ENCODE measurements at places on chromosomes 6 and 20.

DNA sequence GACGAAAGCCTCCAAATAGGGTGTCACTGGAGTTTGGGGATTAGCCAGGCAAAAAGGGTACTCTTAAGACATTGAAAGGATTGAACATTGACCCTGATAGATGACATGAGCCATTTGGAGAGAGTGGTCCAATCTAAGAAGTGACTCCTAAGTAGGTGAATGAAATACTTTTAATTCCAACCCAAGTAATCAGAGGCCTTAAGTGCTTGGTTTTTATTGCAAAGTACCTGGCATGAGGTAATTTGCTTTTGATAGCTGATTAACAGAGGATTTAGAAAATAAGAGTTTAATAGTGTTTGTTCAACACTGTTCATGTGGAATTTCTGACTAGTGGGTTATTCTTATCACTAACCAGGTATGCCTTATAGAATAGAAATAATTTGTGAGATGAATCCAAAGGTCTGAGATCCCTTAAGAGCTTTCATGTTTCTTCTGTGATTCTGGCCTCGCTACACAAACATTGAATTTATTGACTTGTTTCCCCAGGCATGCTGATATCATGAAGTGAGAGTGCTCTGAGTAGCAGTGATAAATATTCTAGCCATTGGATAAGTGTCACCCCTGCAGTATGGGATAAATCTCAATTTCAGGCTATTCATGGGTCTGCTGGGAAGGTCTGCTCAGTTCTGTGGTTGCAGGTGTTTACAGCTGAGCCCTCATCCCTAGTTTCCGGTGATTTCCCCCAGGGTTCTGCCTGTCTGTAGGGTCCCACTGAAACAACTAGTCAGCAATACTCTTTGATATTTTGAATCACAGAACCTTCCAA, 6.5 kb downstream of the NCOA7 start:
- no peak for DNase-seq

- no peak for DNase-seq
These were observed 872.9 kb upstream of the SLC35B3 start for GRCh38 chr6:9308284-9308683.

GRCh38 chr6:155543166-155543847, 87.7 kb upstream of the NOX3 start:
- no peak for DNase-seq

- DNase-seq, result no peak
These were observed 221.3 kb downstream of the DLL1 start for GRCh38 chr6:170069611-170070010.

DNA sequence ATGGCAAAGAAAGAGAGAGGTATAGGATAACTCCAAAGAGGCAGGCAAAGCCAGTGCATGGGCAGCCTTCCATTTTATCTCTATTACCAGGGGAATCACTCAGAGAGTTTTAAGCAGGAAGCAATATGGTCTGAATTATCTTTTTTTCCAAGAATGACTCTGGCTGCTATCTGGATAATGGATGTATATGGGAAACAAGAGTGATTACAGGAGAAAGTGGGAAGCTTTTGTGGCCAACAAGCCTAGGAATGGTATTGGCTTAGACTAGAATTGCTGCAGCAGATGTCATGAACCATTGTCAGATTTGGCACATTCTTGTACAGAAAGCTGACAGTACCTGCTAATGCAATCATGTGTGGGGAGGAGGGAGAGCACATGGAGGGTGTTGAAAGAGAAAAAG, 73.0 kb upstream of the BTBD3 start:
- DNase-seq, result no peak

DNA sequence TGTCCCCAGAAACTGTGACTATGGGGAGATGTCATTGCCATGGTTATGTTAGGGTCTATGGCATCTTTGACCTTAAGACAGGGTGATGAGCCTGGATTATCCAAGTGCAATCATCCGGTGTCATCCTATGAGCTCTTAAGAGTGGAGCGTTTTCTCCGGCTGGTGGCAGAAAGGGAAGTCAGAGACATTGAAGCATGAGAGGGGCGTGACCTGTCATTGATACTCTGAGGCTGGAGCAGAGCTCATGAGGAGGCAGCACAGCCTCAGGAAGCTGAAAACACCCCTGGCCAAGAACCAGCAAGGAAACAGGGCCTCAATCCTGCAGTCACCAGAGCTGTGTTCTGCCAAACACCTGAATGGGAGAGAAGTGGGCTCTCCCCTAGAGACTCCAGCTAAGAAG, 59.6 kb downstream of the ANKRD60 start:
- no peak for DNase-seq

GRCh38 chr6:18284261-18284660, 19.9 kb upstream of the DEK start:
- DNase-seq, result no peak

GRCh38 chr6:47571488-47571887, 93.9 kb downstream of the CD2AP start:
- DNase-seq, result no peak

DNA sequence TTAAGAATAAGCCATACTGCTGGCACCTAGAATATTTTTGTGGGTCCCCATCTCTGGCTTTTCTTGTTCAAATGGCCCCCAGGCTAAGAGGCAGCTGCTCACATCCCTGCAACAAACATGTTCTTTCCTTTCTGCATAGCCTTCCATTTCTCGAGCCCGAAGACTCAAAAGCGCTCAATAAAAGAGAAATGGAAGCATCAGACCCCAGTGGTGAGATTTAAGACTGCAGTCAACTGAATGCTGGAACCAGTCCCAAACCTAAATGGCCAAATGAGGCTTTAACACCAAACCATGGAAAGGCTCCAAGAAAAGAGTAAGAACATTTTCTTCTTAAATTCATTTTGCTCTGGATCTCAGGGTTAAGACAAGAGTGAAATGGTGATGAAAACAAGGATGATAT, 122.1 kb upstream of the TRAF3IP2 start:
- no peak for DNase-seq

GRCh38 chr6:25519856-25520255, 132.2 kb upstream of the SCGN start:
- no peak for DNase-seq

DNA sequence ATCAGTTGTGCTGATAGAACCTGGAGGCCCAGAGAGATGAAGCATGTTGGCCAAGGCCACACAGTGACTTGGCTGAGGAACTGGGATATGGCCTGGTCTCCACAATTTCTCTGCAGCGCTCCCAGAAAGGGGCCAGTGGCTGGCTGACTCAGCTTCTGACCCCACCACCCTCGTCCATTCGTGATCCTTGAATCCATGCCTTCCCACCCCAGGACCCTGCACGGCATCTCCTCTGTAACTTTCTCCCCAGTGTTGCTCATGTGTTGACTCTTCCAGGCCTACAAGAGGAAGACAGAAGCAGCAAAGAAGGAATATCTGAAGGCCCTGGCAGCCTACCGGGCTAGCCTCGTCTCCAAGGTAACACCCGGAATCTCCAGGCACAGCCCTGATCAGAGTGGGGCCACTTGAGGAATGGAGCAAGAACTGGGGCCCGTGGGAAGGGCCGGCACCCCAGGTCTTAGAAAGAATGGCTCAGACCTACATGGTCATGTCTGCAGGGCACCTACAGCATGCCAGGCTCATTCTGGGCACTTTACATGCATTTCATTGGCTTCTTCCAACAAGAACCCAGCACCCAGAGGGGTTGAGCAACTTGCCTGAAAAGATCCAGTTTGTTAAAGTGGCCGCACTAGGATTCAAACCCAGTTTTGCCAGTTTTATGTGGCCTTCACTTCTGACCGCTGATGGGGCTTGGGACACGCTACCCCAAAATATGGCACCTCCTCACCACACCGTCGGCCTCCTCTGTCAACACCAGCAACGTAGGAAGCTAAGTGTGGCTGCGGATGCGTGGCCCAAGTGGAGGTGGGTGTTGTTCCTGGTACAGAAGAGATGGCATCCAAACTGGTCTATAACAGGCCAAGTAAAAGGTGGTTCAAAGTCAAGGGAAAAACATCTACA, 122.2 kb downstream of the JPH2 start:
- DNase-seq, result no peak

- no peak for DNase-seq
These were observed 172.5 kb upstream of the JARID2 start for GRCh38 chr6:15073344-15073789.

- DNase-seq, result no peak
These were observed 345.5 kb downstream of the THBS2 start for GRCh38 chr6:168908166-168908565.

- DNase-seq, result no peak
These were observed 50.9 kb upstream of the DUSP22 start for GRCh38 chr6:241336-241865.

- no peak for DNase-seq
These were observed 19.9 kb downstream of the JARID2 start for GRCh38 chr6:15265787-15266186.

DNA sequence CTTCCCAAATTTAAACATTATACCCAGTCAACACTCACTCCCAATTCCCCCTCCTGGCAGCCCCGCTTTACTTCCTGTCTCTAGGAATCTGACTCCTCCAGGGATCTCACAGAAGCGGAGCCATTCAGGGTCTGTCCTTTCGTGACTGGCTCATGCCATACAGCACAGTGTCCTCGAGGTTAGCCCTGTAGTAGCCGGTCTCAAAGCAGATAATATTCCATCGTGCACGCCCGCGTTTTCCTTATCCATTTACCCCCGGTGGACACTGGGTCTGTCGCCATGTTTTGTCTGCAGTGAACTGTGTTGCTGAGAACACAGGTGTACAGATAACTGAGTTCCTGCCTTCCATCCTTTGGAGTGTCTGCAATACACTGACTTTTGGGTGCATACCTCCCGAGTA, 95.3 kb downstream of the TTLL2 start:
- no peak for DNase-seq

GRCh38 chr20:8757146-8757545, 311.7 kb upstream of the PLCB4 start:
- DNase-seq, result no peak

GRCh38 chr6:6217855-6218758, 102.4 kb downstream of the F13A1 start:
- no peak for DNase-seq

DNA sequence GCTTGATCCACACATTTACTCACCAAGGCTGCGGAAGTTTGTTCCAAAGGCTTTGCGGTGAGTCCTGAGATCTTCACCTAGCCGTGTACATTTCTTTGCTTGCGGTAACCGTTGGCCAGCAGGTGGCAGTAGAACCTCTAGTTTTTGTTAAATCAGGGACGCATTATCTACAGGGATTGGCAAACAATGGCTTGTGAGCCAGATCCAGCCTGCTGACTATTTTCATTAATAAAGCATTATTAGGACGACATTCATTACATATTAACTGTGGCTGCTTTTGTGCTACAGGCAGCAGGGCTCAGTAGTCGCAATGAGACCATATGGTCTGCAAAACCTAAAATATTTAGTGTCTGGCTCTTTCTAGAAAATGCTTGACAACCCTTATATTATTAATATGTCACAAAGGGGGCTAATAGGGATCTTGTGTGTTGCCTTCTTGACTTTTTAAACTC, 174.1 kb downstream of the DOK5 start:
- DNase-seq, result peak; percentile 17

GRCh38 chr6:135161411-135162395, 19.4 kb upstream of the MYB start:
- DNase-seq, result no peak

- DNase-seq, result no peak
These were observed 194.3 kb upstream of the SMLR1 start for GRCh38 chr6:130632897-130633296.

GRCh38 chr20:56400001-56400640, 7.7 kb downstream of the CSTF1 start:
- no peak for DNase-seq

- no peak for DNase-seq
These were observed 2.4 kb upstream of the CDH4 start for GRCh38 chr20:61249626-61250025.

- DNase-seq, result no peak
These were observed at the start of gene RAET1E for GRCh38 chr6:149897855-149898744. TSS of gene RAET1E (minus strand) at chr6:149898113. CDS start at chr6:149890901, 7,212 bp downstream.

GRCh38 chr6:82419859-82420258, 56.2 kb downstream of the TPBG start:
- no peak for DNase-seq

DNA sequence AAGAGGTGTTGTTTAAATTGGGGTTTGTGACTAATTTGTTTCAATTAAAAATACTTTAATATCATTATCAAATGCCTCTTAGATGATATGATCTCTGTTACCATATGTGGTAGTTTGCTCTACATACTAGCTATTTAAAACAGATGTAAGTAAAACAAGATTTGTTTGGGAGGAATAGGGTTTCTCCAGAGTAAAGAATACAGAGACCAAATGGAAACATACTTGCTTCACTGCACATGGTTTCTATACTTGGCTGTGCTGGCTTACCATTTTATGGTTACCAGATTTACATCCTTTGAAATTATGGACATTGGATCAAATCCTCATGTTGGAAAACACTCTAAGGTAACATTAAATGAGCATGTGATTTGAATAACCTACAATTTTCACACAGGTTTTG, 588.3 kb downstream of the CD109 start:
- no peak for DNase-seq

DNA sequence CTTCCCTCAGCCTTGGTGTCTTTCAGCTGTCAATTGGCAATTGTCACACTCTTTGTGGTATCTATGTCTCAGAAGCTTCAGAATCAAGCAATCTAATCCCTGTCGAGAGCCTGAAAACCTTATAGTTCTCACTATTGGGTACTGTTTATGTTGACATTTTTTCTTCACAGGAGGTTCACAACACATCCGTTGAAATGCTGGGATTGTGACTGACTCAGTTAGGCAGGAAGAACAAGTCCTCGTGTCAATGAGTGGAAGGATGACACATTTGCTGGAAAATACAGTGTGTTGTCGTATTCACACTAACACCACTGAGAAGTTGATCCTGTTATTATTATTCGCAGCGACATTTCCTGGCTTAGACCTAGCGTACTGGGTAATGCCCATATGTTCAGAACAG, 163.9 kb upstream of the CITED2 start:
- DNase-seq, result no peak

GRCh38 chr6:123785039-123785438, 18.6 kb upstream of the NKAIN2 start:
- DNase-seq, result no peak

GRCh38 chr6:38686270-38687042, 16.5 kb downstream of the GLO1 start:
- DNase-seq, result no peak

DNA sequence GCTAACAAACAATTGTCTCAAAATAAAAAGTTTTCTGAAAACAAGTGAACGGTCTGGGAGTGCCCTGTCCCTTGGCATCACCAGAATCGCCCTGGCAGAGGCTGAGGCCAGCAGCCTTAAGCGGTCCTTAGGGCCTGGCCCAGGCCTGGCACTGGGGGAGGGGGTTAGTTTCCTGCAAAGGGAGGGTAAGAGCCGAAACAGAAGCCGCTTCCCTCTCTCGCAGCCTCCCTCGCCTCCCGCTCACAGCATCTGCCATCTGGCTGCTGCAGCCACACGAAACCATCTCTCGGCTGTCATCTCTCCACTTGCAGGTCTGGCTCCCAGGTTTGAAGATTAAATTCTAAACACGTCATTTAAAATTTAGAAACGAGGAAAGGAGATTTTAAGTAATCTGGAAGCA, 31.5 kb downstream of the PMEPA1 start:
- DNase-seq, result no peak

Measured in activated T-helper 1 cell treated with anti-CD3 and anti-CD28 coated beads, Interleukin-2, amount 50 U/mL, for 16 hours (primary cell).